ENCODE measurements at places on chromosomes 6 and 20.

- H3K27me3 ChIP-seq, result no peaks in the 10 kb centered on the region
- no peaks in the 10 kb centered on the region for H3K36me3 ChIP-seq
- no peak overlapping the region for H3K27ac ChIP-seq
- no peak for DNase-seq
- H3K4me1 ChIP-seq, result no peaks in the 10 kb centered on the region
- no peak overlapping the region for H3K4me3 ChIP-seq
Measured at GRCh38 chr6:163930012-163930411, 515.5 kb downstream of the QKI start.

DNA sequence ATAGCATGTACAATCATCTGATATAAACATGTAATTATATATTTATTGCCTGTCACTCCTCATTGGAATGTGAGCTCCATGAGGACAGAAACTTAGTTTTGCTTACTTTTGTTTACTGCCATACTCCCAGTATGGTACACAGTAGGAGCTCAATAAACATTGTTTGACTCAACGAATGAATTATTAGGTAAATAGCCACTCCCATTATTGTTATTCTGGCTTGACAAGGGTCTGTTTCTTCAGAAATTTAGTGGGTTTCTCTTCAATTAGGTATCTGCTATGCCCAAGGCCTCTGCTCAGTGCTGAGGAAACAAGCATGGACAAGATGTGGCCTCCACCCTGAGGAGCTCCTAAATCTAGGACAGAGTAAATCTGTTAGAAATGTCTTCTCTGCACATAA is 6.3 kb downstream of the BCL2L1 start:
- H3K27ac ChIP-seq, result peak overlapping the region; percentile 96
- DNase-seq, result no peak
- no peak overlapping the region for H3K4me3 ChIP-seq
- no peaks in the 10 kb centered on the region for H3K27me3 ChIP-seq
- H3K36me3 ChIP-seq, result no peaks in the 10 kb centered on the region
- H3K4me1 ChIP-seq, result peaks cover 25% of the 10 kb centered on the region

DNA sequence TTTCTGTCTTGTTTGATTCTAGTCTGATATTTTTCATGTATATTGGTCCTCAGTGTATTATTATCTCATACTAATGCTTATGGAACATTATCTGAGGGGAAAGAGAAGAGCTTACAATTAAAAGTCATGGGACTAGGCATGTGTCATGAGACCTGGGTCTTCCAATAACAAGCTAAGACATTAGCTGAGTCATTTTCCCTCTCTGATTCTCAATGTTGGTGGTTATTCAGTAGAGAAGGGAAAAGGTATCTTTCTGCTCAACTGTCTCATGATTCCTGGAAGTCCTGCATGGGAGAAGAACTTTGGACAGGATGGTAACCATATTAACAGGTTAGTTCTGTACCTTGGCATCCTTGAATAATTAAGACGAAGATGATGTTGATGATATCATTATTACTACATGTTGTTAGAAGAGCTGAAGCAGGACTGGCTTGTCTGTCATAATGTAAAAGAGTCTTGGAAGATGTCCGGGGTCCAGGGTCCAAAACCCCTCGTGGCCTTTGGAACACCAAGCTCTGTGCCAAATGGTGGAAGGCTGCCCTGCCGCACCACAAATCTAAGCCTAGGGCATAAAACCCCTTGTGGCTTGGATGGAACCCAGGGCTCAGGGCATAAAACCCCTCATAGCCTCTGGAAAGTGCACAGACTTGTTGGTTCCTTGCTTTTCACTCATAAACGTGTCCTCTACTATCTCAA is 19.1 kb downstream of the TRIM38 start:
- DNase-seq, result no peak
- H3K4me3 ChIP-seq, result no peak overlapping the region
- H3K4me1 ChIP-seq, result no peaks in the 10 kb centered on the region

- no peaks in the 10 kb centered on the region for H3K36me3 ChIP-seq
- no peak overlapping the region for H3K27ac ChIP-seq
- DNase-seq, result no peak
- H3K4me1 ChIP-seq, result peaks cover 2% of the 10 kb centered on the region
- H3K27me3 ChIP-seq, result no peaks in the 10 kb centered on the region
Measured at GRCh38 chr20:53942472-53942816, 128.0 kb downstream of the BCAS1 start.

Data from prostate gland (tissue), 2 donors.